CD4-positive, alpha-beta T cell (primary cell): ENCODE measurements at places on chromosomes 11 and 22. TPM values are rescaled to one million over a fixed set of nuclear protein-coding genes. Genes with fewer than 3 reads are reported as not detected.

APOL6 gene
- 39.3 TPM for total RNA-seq

DNA sequence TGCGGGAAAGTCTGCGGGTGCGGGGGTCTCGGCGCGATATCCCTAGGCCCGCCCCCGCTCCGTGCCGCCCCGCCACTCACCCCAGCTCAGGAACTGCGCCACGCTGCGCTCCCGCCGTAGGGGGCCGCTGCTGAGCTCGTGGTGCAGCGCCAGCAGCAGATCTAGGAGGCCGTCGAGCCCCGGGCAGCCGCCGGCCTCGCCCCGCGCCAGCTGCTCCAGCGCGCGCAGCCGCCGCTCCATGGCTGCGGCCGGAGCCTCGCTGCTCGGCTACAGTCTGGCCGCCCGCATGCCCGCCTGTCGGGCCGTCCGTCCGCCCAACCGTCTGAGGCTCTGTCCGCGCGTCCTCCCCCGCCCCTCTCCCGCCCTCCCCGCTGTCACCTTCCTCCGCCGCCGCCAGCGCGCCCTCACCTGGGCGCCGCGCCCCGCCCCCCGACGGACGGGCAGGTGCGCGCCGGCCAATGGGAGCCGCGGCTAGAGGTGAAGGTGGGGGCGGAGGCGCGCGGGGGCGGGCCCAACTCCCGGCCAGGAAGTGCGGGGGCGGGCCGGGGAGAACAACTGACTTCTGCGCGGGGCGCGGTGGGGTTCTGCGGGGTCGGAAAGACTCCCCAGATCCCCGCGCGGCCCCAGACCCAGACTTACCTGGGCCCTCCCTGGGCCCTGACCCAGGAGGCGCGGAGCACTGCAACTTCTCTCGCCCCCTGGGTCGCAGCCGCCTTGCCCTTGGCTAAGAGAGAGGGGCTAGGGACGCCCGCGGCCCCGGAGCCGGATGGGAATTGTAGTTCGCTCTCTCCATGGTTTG is at the start of gene CDC42BPG:
Gene CDC42BPG, minus strand, starts transcription at position 324 of the 799 bp plus-strand sequence. Its CDS starts 84 bp downstream, at position 240.
- no peaks in the 10 kb centered on the region for H3K27me3 ChIP-seq
- H3K4me3 ChIP-seq: peak within 1 kb of the TSS; percentile 61
- H3K36me3 ChIP-seq: no peaks in the 10 kb centered on the region
- H3K4me1 ChIP-seq: peaks cover 50% of the 10 kb centered on the region
- DNase-seq: peak; percentile 58

GRCh38 chr22:41800348-41801146 is at the start of gene CCDC134:
Gene CCDC134 (plus strand): TSS chr22:41800679. CDS start chr22:41808891, 8,212 bp downstream.
- H3K4me1 ChIP-seq: peaks cover 34% of the 10 kb centered on the region
- peak; percentile 93 for DNase-seq
- peak within 1 kb of the TSS; percentile 80 for H3K4me3 ChIP-seq
- H3K36me3 ChIP-seq: peaks cover 8% of the 10 kb centered on the region
- no peaks in the 10 kb centered on the region for H3K27me3 ChIP-seq

- no peak overlapping the region for H3K27ac ChIP-seq
- no peak overlapping the region for H3K4me3 ChIP-seq
- no peaks in the 10 kb centered on the region for H3K4me1 ChIP-seq
- DNase-seq: no peak
- H3K36me3 ChIP-seq: no peaks in the 10 kb centered on the region
Measured at GRCh38 chr11:72770799-72771198, 18.6 kb upstream of the ARAP1 start.

- H3K4me3 ChIP-seq: no peak overlapping the region
- H3K4me1 ChIP-seq: no peaks in the 10 kb centered on the region
- no peak overlapping the region for H3K27ac ChIP-seq
Measured at GRCh38 chr22:48781868-48782267, 1045.8 kb downstream of the BRD1 start.

MUC6 gene
- total RNA-seq: not detected

SCN4B gene
- not detected for total RNA-seq

SMIM35 gene
- 0.08 TPM for total RNA-seq

DNA sequence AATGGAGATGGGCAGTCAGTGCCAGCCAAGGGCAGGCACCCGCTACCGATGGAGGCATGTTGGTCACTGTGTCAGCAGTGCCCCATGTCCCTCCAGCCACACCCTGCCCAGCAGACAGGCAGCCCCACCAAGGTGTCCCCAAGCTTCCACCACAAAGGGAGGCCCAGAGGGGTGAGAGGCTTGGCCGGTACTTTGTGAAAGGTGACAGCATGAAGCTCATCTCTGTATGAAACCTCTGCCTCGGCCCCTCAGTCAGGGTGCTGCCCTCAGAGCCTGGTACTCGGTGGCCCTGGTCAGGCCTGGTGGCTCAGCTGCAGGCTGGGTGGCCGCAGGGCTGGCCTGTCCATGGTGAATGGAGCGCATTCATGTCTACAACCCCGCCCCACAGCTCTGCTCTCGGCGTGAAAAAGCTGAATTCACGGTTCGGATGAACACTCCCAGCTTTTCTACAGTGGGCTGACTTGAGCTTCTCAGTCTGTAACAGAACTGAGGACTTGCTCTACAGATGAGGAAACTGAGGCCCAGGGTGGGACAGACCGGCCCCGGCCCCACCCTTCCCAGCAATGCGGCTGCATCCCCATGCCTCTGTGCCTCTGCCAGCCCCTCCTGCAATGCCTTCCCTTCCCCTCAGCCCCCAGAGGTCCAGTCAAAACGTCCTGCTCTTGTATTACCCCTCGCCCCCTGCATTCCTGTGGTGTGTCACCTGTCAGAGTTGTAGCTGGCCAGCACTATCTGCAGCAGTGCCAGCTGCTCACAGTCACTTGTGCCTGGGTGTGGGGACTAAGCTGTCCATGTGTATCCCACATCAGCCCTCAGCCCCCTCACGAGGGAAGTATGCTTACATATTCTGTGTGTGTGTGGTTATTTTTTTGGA is 27.7 kb downstream of the RSPH14 start:
- H3K27me3 ChIP-seq: no peaks in the 10 kb centered on the region
- peaks cover 6% of the 10 kb centered on the region for H3K4me1 ChIP-seq
- H3K4me3 ChIP-seq: no peak overlapping the region
- H3K36me3 ChIP-seq: no peaks in the 10 kb centered on the region

DNA sequence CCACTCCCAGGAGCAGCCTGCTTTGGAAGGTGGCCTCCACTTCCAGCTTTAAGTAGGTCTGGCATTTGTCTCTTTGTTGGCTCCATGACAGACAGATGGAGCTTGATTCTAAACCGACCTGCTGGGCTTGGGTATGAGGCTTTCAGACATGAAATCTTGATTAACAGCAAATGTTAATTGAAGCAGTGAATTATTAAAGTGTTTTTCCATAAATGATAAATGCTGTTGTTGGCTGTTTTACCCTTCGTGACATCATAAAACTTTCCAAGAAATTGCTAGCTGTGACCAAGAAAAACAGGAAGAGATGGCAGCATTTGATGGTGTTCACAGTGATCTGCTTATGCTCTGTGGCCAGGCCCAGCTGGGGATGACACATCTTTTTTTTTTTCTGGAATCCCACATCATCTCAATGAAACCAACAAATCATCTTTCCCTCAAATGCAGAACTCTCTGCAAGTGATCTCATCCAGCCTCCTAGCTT is 66.1 kb downstream of the RBMXL2 start:
- no peaks in the 10 kb centered on the region for H3K27me3 ChIP-seq
- no peaks in the 10 kb centered on the region for H3K36me3 ChIP-seq
- H3K4me3 ChIP-seq: no peak overlapping the region
- no peak for DNase-seq

- H3K4me1 ChIP-seq: peaks cover 9% of the 10 kb centered on the region
- H3K27ac ChIP-seq: no peak overlapping the region
- no peaks in the 10 kb centered on the region for H3K36me3 ChIP-seq
- H3K27me3 ChIP-seq: no peaks in the 10 kb centered on the region
- no peak for DNase-seq
Measured at GRCh38 chr11:73244589-73245240, 26.6 kb downstream of the P2RY2 start.

ZC3H12C gene
- 0.17 TPM for total RNA-seq

DEPDC5 gene
- total RNA-seq: 36.6 TPM

CYP2R1 gene
- total RNA-seq: 15.8 TPM

- peaks cover 37% of the 10 kb centered on the region for H3K4me1 ChIP-seq
- DNase-seq: no peak
- no peak overlapping the region for H3K4me3 ChIP-seq
- H3K36me3 ChIP-seq: peaks cover 14% of the 10 kb centered on the region
Measured at GRCh38 chr11:1503708-1504104, 17.1 kb upstream of the MOB2 start.

DNA sequence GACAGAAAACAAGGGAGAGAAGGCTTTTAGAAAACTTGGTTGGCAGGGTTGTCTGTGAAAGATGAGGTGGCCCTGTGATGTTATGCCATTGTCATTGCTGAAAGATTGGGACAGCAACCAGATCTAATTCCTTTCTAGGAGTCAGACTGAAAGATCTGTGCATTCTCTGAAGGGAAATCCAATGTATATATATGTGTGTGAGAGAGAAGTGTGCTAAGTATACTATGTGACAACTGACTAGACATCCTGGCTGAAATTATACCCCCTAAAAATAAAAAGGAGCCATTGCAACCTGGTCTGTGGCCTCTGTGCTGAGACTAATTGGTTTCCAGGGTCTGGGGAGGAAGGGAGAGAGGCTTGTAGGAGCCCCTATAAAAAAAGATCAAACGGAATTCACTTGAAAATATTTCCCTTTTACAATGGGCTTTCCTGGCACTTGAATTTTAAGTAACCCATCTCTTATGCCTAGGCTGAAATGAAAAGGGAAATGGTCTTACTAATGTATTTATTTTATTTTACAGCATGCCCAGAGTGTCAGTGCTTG is 1.2 kb upstream of the MPPED2 start:
- H3K4me1 ChIP-seq: no peaks in the 10 kb centered on the region
- no peak overlapping the region for H3K27ac ChIP-seq
- H3K36me3 ChIP-seq: no peaks in the 10 kb centered on the region
- no peak overlapping the region for H3K4me3 ChIP-seq

DNA sequence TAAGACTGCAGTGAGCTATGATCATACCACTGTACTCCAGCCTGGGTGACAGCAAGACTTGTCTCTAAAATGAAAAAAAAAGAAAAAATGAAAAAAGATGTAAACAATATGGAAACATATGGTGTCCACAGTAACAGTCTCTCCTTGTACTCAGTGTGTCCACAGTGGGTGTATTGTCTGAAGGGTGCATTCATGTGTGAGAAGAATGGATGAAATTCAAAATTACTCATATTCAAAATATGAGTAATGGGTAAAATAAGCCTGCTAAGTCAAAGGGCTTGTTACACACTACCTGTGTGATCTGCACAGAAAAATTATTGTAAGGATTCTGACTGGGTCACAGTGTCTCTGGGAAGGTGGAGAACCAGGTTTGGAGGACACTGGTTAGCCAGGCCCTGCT is 26.9 kb downstream of the PPFIA1 start:
- no peaks in the 10 kb centered on the region for H3K4me1 ChIP-seq
- no peak overlapping the region for H3K4me3 ChIP-seq
- peaks cover 32% of the 10 kb centered on the region for H3K36me3 ChIP-seq

TSPAN32 gene
- total RNA-seq: 81.8 TPM

DNA sequence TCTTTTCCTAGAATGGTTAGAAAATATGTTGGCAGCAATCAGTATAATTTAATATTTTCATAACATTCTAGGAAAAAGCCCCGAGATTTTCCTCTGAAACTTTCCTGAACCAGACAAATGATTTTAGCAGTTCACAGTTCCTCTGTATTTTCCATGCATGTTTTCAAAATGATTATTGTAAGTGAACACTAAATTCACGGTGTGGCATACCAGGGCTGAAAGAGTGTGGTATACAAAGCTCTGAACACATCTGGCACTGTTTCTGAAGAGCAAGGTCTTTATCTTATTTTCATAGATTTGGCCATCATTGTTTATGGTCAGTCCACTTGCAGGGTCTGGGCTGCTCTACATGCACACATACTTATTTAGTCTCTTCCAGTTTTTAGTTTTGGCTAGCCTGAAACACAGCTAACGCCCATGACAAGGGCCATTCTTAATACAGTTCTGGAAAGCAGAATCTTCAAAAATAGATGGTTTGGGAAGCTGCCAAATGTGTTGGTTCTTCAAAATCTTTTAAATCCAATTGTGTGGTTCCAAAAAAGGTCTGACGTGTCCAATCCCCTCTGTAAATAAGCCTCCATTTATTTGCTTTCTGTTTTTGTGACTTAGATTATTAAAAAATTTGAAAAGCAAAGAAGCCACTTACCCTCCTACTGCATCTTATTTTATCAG is 7.9 kb upstream of the GAB2 start:
- H3K27me3 ChIP-seq: peaks cover under 1% of the 10 kb centered on the region
- H3K36me3 ChIP-seq: no peaks in the 10 kb centered on the region
- DNase-seq: no peak
- H3K4me3 ChIP-seq: no peak overlapping the region
- H3K27ac ChIP-seq: no peak overlapping the region
- H3K4me1 ChIP-seq: peaks cover 6% of the 10 kb centered on the region

MIAT gene
- total RNA-seq: 27.2 TPM

SCGB1D2 gene
- not detected for total RNA-seq

DNA sequence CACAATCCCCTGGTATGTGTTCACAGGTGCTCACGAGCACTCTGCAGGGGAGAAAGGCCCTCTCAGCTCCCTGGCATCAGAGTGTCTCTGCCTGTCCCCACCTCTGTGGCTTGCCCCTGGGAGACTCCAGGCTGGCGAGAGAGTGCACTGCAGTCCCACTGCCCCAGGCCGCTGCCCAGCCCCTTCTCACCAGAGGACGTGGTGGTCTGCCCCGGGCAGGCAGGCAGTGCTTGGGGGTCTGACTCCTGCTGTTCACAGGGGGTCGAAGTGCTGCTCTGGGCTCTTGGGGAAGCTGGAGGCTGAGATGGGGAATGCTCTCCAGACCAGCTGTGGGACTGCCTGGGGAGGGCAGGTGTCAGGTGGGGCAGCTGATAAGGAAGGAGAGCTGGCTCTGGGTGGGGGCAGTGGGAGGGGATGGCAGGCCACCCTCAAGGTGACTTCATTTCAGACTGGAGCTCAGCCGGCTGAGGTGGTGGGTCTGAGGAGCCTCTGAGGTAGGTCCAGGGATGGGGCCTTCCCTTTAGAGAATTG is 151.0 kb upstream of the B3GAT1 start:
- H3K4me3 ChIP-seq: no peak overlapping the region
- no peaks in the 10 kb centered on the region for H3K36me3 ChIP-seq
- H3K4me1 ChIP-seq: no peaks in the 10 kb centered on the region
- H3K27ac ChIP-seq: no peak overlapping the region

BIRC3 gene
- 124 TPM for total RNA-seq

GRCh38 chr22:17198170-17199002 is 20.8 kb downstream of the ADA2 start:
- H3K4me1 ChIP-seq: peaks cover 3% of the 10 kb centered on the region
- peaks cover 50% of the 10 kb centered on the region for H3K36me3 ChIP-seq
- DNase-seq: no peak
- no peaks in the 10 kb centered on the region for H3K27me3 ChIP-seq
